ENCODE measurements at places on chromosomes 16 and 17.
A peak's percentile ranks its signal among the peaks of the same experiment; 100 is the strongest.

DNA sequence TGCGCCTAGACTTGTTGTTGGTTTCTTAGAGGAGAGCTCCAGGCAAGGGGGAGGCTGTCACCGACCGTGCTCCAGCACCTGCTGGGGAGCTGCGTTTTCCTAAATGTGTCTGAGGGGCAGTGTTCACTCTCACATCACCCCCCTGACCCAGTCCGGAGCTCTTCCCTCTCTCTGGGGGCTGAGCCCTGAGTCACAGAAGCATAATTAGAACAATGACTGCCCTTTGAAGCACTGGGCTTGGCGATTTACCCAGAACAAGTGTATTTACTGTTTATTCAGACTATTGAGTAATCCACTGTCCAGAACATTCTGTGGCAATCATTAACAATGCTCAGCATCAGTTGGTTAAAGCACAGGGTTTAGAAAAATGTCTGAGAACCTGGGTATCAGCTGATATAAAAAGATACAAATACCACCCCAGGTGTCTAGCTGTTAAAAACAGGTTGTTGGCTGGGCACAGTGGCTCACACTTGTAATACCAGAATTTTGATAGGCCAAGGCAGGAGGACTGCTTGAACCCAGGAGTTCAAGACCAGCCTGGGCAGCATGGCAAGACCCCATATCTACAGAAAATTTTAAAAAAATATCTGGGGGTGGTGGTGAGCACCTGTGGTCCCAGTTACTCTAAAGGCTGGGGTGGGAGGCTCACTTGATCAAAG lies 8.1 kb downstream of the CES4A start:
- no peak for DNase-seq

DNA sequence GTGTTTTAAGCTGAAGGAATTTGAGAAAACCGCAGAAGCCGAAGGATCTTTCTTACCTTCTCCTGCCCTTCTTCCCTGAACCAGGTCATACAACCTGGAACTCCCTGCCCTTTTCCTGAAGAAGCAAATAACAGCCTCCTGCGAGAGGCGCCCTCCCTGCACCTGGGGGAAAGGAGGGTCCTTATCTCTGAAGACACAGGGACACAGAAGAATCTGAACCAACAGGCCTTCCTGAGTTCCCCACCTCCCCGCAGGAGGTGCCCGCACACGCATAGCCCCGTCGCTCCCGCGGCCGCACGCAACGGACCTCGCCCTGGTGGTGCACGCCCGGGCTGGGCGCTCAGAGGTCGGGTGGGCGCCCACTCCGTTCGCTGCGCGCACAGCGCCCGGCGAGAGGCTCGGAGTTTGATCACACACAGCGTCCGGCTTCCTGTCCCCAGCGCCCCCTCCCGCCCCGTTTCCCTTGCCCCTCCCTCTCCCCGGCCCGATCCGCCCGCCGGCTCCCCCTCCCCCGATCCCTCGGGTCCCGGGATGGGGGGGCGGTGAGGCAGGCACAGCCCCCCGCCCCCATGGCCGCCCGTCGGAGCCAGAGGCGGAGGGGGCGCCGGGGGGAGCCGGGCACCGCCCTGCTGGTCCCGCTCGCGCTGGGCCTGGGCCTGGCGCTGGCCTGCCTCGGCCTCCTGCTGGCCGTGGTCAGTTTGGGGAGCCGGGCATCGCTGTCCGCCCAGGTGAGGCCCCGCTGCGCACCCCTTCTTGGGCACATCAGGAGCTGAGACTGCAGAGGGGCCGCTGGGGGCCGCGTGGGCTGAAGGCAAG lies at the start of gene TNFSF12:
Gene TNFSF12, plus strand, starts transcription at position 474 of the 816 bp plus-strand sequence. Its CDS starts 96 bp downstream, at position 570.
- DNase-seq: peak; percentile 59

DNA sequence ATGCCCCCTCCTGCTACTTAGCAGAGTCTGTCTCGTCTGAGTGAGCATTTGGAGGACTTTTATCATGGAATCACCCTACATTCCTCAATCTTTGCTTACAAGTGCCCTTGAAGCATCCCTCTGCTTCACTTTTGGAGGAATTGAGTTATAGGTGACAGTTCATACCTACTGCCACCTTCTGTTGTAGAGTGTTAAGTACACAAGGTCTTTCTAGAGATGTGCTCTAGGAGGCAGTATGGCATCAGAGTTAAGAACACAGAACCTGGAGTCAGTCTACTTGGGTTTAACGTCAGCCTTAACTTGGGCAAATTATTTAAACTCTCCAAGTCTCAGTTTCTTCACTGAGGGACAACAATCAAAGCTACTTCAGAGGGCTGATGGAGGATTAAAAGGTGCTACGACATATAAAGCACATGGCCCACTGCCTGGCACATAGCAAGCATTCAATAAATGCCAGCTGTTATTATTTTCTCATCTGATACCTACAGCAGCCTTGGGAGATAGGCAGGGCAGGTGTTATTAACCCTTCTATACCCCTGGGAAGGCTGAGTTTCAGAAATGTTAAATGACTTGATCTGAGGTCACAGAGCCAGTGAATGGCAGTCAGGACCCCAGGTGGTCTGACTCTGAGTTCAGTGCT lies 62.2 kb downstream of the UTP18 start:
- DNase-seq: no peak

GRCh38 chr16:3058139-3059030 lies 7.1 kb upstream of the IL32 start:
- DNase-seq: no peak

GRCh38 chr17:40960144-40960543 lies 6.6 kb downstream of the KRT39 start:
- DNase-seq: no peak

DNA sequence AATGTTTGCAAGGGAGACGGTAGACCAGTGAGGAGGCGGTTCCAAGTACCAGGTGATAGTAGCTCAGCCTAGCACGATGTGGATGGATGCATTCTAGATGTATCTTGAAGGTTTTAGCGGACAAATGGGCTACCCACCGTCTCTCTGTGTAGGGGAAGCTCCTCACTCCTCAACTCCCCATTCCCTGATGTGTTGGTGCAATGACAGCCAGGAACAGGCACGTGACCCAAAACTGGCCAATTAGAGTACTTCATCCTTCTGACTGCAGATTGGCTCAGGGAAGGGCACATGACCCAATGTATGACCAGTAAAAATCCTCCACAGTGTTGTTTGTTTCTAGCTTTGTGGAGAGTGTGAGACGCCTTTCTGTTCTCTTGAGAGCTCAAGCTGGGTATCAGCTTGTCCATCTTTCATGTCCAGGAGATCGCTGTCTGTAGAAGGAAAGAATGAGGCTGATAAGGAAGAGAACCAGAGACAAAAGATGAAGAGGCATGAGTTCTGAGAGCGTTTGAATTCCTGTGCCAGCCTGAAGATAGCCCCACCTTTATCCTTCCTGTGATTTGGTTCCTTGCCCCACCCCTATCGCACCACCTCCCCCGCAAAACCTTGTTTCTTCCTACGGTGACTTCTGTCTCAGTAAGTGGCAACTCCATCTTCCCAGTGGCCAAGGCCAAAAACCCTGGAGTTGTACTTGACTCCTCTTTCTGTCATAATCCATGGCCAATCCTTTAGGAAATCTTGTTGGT lies 2.3 kb upstream of the BORCS6 start:
- DNase-seq: peak; percentile 78

- no peak for DNase-seq
Observed at GRCh38 chr17:35568561-35568960, 7.9 kb upstream of the SLFN14 start.

GRCh38 chr16:89155184-89155679 lies 16.3 kb upstream of the CDH15 start:
- DNase-seq: no peak

DNA sequence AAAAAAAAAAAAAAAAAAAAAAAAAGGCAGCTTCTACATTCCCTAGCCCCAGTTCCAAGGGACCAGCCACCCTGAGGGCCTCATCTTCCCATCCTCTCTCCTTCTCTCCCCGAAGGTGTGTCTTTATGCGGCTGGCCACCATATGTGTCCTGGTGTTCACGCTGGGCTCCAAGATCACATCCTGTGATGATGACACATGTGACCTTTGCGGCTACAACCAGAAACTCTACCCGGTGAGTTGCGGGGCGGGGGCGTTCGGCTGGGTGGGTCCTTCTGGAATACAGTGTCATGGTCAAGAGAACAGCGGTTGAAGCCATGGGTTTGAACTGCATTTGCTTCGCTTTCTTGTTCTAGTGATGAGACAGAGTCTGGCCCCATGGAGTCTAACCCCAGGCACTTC lies 22.6 kb upstream of the COQ7 start:
- DNase-seq: no peak

DNA sequence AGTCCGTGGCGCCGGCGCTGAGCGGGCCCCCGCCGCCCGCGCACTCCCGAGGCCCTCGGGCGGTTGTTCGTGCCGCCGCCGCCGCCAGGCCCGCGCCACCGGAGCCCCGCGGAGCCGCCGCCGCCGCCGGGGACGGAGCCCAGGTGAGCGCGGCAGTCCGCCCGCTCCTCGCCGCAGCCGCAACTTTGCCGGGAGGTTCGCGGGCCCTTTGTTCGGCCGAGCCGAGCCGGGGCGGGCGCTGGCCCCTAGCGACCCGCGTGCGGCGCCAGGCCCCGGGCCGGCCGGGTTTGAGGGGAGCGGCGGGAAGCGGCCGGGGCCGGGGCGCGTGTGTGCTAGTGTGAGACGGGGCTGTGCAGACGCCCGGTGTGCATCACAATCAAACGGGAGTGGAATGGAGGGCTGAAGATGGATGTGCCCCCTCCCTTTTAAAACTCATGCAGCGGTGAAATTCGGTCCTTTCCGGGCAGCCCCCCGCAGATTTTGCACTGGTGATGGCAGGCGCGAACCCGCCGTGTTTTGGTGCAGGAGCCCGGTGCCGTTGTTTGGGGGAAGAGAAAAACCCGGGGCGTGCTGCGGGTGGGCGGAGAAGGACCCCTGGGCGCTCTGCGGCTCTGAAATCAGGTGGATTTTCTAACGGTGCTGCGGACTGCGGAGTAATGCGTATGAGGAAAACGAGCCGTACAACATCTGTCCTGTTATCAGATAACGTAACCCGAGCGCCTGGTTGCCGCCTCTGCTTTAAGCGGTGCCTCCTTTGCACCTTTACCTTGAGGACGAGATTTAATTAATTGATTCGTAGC lies 823 bp downstream of the TNRC6C start:
- DNase-seq: peak; percentile 34

- DNase-seq: no peak
Observed at GRCh38 chr16:87607871-87608270, 5.6 kb downstream of the JPH3 start.

GRCh38 chr17:78477913-78478756 lies 99.1 kb downstream of the DNAH17 start:
- DNase-seq: no peak

DNA sequence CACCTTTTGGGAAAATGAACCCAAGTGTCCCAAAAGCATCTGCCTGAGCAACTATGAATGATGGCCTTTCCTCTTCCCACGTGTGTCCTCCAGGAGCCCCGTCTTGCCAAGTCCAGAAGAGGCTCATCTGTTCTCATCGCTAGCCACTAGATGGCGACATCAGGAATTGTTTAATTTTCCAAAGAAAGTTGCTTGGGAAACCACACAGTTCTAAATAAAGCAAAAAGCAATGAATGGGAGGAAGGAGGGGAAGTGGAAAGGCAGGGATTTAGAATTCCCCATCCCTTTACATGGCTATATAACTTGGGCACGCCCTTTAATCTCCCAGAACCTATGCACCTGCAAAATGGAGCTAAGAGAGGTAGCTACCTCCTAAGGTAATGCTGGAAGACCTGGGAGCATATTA lies 9.0 kb upstream of the CDH5 start:
- DNase-seq: no peak

- DNase-seq: no peak
Observed at GRCh38 chr17:58960068-58960467, 146.6 kb downstream of the TRIM37 start.

DNA sequence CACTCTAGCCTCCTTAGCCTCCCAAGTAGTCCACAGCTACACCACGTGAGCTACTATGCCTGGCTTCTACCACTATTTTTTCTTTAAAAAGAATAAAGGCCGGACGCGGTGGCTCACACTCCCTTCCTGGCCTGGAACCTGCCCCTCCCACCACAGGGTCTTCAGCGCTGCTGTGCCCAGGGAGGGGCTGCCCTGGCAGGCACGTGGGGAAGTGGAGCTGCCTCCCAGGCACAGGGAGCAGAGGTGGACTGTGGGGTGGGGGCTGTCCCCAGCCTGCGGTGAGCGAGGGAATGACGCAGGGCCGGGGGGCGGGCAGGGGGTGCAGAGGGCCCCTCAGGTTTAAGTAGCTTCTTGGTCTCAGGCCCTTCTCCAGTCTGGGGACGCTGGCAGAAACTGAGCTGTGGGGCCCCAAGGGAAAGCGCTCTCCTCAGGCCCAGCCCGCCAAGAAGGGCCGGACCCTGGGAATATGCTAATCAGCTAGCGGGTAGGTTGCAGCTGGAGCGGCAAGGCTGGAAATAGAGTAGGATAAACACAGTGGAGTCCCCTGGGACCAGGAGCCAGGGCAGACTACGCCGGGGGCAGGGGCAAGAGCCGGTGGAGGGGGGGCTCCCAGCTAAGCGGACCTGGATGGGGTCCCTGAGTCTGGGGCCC lies 46.8 kb downstream of the TIMM22 start:
- DNase-seq: no peak

DNA sequence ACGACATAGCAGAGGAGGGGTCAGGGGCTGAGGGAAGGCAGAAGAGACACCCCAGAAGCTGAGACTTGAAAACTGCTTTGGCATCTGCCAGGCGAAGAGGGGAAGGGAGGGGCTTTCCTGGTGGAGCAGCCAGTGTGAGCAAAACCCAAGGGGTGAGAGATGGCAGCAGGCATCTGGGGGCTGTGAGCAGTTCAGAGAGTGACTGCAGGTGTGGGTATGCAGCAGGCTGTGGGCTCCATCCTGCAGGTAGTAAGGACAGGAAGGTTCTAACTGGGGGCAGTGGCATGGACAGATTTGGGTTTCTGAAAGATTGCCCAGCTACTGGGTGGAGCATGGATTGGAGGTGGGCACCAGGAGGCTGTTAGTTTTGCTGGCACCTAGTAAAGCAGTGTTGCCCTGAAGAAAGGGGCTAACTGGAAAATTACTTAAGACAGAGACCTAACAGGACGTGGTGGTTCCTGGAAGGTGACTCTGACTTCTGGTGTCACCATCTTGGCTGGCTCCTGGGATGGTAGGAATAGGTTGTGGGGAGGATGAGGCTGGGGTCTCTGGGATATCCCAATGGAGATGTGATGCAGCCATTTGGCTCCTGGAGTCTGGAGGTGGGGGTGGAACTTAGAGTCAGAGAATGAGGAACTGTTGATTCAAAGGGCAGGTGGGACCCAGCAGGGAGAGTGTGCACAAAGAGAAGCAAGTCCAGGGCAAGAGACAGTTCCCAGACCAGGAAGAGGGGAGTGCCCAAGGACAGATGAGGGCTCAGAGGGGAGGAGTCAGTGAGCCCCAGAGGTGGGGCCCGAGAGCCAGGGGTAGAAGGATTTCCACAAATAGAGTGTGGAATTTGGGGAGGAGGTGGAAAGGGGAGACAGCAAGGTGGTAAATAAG lies 11.2 kb downstream of the BCL7C start:
- DNase-seq: no peak

DNA sequence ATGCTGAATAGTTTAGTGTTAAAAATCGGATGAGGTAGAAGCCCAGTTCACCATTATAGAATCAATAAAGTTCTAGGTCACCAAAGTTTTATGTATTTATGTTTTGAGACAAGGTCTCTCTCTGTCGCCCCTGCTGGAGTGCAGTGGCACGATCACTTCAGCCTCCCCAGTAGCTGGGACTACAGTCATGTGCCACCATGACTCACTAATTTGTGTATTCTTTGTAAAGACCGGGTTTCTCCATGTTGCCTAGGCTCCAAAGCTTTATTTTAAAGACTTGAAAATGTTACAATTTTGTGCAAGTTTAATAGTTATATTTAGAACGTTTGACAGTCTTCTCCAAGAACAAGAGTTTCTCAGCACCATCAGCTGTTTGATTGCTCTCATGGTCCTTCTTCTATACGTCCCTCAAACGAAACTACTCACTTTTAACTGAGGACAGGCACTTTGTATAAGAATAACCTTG lies 32.1 kb downstream of the NDE1 start:
- peak; percentile 30 for DNase-seq
